ENCODE measurements at places on chromosomes 4 and X.

DNA sequence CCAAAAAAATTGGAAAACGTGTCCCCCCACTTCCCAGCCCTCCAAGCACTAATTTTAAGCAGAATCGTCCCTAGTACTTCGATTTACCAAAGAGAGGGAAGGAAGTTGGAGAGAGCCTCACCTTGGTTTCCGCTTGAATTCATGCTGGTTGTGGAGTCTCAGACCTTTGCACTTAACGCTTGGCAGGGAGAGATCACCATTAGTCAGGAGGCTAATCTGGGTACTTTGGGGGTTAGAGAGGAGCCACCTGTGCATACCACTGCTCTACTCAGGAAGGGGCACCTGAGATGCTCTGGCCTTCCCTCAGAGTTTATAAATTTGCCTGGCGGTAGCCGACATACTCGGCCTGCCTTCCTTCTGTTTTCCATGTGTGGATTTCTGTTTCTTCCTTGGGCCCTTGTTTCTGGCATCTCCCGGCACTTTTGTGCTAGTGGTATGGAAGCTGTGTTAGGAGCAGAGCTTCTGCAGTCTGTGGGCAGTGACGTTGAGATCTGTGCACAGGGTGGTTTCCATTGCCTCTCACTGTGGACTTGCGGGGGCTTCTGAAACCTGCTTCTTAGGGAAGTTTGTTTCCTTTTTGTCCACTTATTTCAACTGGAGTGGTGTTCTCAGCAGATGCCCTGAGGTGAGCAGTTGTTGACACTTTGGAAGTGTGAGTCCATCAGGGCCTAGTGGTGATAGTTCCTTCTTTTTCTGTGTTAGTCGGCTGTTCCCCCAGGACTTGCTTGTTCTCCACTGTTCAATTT lies 104.2 kb downstream of the TMEM131L start:
- DNase-seq: no peak

DNA sequence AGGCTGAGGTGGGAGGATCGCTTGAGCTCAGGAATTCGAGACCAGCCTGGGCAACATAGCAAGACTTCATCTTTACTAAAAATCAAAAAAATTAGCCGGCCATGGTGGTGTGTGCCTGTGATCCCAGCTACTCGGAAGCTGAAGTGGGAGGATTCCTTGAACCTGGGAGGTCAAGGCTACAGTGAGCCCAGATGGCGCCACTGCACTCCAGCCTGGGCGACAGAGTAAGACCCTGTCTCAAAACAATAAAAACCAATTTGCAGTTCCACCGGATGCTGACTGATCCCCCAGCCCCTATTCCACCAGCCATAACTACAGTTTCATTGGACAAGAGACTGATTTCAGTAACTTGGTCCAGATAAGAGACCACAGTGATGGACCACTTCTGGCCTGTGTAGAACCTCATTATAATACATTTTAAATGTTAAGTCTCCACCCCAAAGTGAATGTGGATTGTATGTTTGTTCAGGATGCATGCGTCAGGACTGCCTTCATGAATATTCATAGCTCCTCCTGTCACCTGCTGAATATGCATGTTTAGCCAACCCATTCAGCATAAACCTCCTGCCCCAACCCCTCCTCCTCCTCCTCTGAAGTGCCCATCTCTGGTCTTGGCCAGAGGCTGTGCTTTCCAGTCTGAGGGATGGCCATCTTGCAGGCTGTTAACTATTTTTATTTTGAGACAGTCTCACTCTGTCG lies 2.3 kb upstream of the SLBP start:
- DNase-seq: no peak

GRCh38 chrX:149221230-149221629 lies 283.9 kb downstream of the IDS start:
- DNase-seq: no peak

DNA sequence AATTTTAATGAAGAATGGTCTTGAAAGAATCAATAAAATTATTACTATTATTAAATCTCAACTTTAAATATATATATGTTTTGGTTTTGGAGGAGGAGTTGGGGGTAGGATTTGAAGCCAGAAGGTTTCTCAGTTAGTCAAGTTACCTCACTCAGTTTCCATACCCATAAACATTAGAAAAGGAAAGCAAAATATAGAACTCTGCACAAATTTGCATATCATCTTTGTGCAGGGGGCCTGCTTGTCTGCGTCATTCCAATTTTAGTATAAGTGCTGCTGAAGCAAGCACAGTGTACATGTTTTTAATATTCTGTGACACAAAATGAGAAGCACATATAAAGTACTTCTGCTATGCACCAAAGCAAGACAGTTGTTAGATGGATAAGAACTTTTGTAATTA lies 47.5 kb upstream of the SCRG1 start:
- DNase-seq: no peak

DNA sequence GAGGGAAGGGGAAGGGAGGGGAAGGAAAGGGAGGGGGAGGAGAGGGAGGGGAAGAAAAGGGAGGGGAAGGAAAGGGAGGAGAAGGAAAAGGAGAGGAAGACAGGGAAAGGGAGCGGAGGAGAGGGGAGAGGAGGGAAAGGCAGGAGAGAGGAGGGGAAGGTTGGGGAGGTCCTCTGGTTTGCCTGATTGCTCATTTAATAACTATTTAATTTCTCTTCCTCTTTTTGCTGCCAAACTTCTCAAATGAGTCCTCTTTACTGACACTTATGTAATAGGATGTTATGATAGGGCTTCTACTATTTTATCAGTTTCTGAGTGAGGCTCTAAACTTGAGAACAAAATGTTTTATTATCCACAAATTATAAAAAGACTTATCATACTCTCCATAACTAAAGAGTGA lies 35.4 kb upstream of the PPA2 start:
- no peak for DNase-seq

- no peak for DNase-seq
Measured at GRCh38 chr4:74539044-74539790, 94.3 kb downstream of the AREG start.

GRCh38 chr4:28250646-28251045 lies 1390.0 kb downstream of the STIM2 start:
- DNase-seq: no peak

DNA sequence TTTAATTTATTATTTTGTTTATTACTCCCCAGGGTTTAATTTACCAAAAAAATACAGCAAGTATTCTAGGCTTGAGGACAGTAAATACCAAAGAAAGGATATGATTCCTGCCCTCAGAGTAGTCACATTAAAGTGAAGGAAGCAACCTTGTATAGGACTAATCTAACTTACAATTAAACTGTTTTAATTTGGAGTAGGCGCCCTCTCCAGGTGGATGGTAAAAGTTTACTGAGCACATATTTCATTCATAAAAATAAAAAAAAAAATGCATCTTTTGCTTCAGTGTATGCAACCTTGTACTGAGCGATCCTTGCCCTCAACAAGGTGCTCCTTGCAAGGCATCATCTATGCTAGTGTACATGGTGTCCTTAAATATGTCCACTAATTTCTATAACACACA lies 72.0 kb upstream of the MAGEB16 start:
- DNase-seq: no peak

DNA sequence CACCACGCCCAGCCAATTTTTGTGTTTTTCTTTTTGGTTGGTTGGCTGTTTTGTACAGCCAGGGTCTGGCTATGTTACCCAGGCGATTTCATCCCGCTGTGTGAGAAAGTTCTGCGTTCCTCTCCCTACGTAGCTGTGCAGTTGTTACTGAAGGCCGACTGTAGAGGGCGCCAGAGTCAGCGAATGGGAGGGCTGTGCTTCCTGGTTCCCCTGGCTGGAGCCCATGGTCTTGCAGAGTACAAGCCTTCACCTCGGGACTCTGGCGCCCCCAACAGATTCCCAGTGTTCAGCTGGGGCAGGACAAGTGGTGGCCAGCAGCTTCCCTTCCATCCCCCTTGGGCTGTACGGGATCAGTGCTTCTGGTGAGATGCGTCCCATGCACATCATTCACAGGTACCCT lies 5.6 kb upstream of the CT45A1 start:
- peak; percentile 4 for DNase-seq

DNA sequence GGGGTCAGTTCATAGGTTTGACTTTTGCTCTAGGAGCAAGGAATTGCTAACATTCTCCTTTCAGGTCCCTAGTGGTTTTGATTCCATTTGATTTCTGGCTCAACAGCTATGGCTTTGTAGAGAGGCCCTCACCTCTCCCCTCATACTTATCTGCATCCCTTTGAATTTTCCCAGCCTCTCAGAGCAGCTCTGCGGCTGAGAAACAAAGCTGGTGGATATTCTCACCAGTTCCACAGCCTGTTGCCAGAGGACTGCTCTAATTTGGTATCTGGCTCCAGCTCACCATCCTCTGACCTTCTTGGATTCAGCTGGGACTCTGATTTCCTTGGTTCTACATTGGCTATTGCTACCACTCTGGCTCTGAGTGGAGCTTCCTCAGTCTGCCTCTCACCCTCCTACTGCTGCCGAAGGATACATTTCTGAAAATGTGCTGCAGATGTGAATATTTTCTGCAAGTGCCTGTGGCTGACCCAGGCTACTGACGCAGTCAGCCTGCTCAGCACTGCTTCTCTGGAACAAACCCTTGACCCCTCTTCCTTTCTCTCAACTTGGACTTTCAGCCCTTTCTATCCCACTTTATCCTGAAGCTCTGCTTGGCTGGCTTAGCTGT lies 110.9 kb upstream of the ENPEP start:
- DNase-seq: no peak

GRCh38 chr4:84046551-84046950 lies 452.5 kb downstream of the NKX6-1 start:
- DNase-seq: no peak

GRCh38 chr4:8221476-8221875 lies 22.4 kb downstream of the SH3TC1 start:
- DNase-seq: no peak

GRCh38 chrX:100424012-100424411 lies 13.9 kb upstream of the PCDH19 start:
- DNase-seq: no peak

DNA sequence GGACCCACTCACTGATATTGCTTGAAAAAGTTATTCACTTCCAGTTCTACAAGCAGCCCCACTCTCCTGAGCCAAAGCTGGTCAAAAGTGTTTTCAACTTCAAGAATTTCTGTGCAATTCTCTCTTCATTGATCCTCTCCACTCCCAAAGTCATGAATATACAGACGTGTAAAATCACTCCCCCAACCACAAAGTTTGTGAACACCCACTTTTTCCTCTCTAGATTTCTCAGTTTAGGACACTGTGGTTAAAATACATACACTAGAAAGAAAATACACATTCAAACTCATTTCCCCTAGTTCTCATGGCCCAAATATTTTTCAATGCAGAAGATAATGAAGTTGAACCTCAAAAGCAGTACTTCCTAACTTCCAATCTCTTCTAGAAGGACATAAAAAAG lies 116.3 kb downstream of the MSN start:
- DNase-seq: no peak

DNA sequence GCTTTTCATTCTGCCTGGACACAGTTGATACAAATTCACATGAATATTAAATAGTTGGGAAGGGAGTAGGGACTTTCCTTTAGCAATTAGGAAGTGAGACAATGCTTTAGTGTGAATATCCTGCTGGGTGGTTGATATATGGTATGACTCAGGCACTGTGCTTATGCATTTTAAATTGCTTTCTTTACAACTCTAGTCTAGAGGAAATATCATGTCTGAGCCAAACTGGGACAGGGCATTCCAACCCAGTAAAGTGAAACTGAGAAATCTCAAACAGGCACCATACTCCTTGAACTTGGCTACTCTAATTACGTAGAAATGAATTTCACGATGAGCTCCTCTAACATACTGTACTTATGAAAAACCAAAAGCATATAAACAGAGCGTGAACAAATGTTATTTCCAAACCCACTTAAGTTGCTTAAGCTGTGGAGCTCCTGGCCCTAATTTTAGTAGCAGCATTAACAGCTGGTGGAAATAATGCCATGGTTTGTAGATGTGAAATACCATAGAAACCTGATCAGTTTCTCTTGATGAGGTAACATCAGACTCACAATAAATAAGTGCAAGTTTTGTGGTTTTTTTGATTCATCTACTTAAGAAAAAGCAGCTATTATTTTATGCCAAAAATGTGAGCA lies 242.9 kb upstream of the GK2 start:
- no peak for DNase-seq

DNA sequence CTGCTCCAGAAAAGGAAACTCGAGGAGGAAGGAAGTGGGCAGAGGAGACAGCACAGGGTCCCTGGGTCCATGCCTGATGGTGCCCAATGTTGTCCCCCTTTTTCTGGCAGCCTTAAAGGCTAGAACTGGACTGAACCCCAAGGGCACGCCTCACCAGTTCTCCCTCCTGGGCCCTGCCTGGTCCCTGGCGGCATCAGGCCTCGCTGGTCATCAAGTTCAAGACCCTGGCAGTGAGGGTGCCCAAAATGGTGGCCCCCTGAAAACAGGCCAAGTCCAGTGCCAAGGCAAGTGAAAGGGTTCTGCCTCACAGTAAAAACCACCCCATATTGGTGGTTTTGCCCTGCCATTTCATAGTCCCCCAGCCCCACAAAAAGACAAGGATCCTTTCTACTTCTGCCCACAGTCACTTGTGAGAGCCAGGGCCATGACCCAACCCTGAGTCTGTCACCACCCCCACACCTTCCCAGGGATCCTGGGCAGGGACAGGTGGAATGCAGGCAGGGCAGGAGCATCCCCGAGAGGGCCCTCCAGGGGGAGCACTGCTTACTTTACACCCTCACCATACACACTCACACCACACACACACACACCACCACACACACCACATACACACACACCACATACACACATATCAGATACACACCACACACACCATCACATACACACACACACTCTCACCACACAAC lies 107.6 kb downstream of the DCTD start:
- DNase-seq: no peak

GRCh38 chr4:56575820-56576429 lies 70.3 kb downstream of the ARL9 start:
- DNase-seq: no peak

DNA sequence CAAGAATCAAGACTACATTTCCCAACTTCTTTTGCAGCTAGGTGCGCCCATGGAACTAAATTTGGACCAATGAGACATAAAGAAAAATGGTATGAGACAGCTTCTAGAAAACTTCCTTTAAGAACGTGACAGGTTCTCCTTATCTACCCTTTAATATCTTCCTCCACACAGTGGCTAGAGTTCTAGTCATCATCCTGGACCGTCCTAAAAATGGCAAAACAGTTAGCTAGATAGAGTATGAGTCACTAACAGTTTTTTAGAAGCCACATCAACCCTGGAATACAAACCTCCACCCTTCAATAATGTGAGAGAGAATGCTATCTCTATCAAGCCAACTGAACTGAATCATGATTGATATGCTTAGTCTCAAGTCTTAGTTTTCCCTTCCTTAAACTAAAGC lies 267.9 kb upstream of the SLC7A11 start:
- DNase-seq: no peak

- no peak for DNase-seq
Measured at GRCh38 chr4:24770667-24771066, 24.7 kb upstream of the SOD3 start.

GRCh38 chr4:28373601-28374000 lies 1513.0 kb downstream of the STIM2 start:
- no peak for DNase-seq

- DNase-seq: no peak
Measured at GRCh38 chrX:119150163-119151050, 22.8 kb upstream of the KIAA1210 start.
